NCI-H1436 (cell line): ENCODE measurements at places on chromosomes 2 and 18.

GRCh38 chr2:164928101-164928673 is 27.1 kb downstream of the SLC38A11 start:
- DNase-seq = no peak

- no peak for DNase-seq
Observed at GRCh38 chr18:43883886-43884285, 606.6 kb upstream of the SYT4 start.

- DNase-seq = no peak
Observed at GRCh38 chr2:208006337-208006736, 19.0 kb downstream of the PLEKHM3 start.

- DNase-seq = no peak
Observed at GRCh38 chr2:233385489-233386044, 31.3 kb downstream of the DGKD start.

- DNase-seq = no peak
Observed at GRCh38 chr2:8086796-8087479, 594.9 kb upstream of the ID2 start.

- DNase-seq = peak; percentile 45
Observed at GRCh38 chr18:37322492-37323035, 243.0 kb downstream of the CELF4 start.

DNA sequence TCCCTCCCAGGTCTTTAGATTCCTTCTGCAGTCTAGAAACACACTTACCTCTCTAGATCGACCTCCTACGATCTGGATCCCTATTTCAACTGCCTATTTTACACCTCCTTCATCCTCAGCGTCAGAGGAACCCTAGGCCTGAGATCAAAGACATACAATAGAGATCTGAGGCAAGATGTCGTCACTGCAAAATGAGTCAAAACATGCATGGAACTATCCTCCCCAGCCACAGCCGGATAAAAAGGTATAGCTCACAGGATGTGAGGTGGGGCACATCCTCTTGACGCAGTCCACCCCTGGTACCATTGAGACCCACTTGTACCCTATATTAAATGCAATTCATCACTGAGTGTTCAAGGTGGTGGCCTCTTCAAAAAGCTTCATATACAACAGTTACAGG is 63.7 kb upstream of the DNAJC10 start:
- no peak for DNase-seq

DNA sequence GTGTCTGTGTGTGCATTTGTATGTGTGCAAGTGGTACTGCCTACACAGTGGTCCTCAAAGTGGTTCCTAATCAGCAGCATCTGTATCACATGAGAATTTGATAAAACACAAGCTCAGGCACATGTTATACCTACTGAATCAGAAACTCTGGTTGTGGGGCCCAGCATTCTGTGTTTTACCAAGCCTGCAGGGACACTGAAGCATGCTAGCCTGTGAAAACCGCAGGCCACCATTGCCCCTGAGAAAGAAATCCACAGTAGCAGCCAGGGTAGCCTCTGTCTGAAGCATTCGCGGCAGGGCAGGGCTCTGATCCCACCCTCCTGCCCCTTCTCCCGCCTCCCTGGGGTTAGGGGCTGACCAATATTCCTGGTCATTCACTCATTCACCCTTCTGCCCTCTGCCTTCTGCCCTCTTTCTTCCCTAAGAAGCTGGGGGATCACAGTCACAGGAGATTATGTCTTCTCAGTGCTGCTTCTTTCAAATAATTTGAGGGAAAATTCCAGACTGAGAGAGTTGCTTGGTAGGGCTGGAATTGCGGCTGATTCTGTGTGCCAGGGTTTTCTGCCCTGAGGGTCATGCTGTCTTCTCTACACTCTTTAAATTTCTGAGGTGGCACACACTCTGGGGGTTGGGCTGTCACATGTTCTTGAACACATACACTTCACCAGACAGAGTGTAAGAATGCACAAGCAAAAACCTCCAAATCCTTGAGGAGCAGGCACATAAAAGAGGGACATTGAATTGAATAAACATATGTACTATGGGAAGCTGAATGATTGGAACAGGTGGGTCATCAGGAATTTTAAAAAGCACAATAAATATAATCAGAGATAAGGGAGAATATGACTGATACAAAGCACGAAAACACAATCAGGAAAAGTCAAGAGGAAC is 126.6 kb upstream of the SEC11C start:
- no peak for DNase-seq

DNA sequence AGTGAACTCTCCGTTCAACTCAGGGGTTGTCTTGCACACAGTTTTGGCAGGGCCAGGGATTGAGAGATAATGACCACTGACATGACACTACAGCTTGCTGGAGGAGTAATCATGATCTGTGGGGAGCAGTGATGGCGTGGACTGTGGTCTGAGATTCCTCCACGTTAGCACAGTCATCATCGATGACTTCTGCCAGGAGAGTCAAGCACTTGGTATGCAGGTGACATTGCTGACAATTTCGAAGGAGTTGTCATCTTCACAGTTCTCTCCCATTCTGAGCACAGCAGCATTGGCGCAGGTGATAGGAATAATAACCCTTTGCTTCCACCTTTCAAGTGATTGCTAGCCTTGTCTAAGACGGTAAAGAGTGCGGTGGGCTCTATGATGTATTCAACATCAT is 79.8 kb downstream of the SGPP2 start:
- DNase-seq = no peak

DNA sequence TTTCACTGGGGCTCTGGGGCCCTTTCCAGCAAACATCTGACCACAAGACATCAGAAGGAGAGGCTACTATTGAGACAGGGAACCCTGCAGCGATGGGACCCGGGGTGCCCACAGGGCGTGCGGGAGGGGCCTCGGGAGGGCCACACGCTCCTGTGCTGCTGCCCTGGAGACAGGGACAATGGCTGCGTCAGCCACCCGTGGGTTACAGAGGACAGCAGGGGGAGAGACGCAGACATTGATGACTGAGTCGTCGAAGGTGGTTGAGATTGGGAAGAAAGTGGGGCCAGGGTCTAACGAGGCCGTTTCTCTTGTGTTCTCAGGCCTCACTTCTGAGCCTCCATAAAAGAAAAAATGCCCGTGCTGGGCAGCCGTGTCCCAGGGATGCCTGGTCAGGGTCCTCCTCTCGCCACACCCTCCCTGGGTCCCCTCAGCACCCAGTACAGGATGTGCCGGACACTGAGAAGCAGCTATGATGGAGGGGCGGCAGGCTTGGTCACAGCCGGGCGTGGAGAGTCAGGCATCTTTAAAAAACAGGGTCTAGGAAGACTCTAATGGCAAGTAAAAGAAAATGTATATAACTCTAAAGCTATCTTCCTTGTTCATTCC is 73.9 kb downstream of the NDUFA10 start:
- DNase-seq = no peak

- no peak for DNase-seq
Observed at GRCh38 chr18:22822024-22822423, 111.1 kb upstream of the RBBP8 start.

- no peak for DNase-seq
Observed at GRCh38 chr2:212451786-212452231, 86.8 kb downstream of the ERBB4 start.

DNA sequence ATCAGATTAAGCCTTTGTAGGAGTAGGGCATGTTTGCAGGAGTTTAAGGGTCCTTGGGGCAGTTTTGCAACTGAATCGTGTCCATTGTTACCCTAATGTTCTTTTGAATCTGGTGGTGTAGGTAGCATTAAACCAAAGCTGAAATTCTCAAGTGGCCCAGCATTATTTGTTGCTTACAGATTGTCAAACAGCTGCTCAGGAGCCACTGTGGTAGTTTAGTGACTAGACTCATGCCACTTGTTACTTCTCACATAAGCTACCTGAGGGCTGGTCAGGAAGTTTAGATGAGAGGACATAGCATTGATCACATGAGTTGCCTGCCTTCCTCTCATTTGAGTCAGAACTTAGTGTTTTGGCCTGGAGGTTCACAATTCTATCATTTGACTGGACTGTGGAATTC is 157.6 kb downstream of the HAUS1 start:
- no peak for DNase-seq

DNA sequence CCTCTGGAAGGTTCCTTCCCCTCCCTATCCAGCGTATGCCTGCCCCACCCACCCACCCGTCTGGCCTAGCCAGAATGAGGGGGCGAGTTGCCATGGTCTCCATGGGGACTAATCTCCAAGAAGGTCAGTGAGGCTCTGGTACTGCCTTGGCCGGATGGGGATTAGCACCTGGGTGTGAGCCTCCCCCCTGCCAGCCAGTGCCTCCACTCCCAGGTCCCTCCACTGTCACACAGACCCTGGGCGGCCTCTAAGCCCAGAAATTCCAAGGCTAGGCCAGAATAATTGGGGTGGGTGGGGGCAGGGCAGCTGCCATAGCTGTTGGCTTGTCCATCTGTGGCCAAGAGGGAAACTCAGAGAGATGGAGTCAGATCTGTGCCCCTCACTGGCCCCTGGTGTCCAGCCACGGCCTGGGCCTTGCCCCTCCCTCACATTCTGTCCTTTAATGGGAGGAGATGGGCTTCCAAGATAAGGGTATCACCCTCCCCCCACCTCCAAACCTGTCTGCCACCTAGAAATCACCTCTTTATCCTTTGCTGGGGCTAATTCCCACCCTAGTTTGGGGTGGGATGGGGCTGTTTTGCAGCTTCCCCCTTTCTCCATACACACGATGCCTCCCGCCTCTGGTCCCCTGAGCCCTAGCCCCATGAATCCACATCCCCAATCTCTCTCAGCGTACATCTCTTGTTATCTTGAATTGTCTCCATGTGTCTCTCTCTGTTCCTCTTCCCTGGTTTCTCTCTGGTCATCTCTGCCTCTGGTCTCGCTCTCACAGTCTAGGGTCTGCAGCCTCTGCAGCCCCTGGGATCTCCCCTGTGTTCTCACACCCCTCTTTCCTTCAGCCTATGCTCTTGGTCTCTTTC is 6.0 kb upstream of the CRYBA2 start:
- DNase-seq = no peak

GRCh38 chr2:20381457-20381856 is 30.8 kb upstream of the PUM2 start:
- DNase-seq = peak; percentile 56

DNA sequence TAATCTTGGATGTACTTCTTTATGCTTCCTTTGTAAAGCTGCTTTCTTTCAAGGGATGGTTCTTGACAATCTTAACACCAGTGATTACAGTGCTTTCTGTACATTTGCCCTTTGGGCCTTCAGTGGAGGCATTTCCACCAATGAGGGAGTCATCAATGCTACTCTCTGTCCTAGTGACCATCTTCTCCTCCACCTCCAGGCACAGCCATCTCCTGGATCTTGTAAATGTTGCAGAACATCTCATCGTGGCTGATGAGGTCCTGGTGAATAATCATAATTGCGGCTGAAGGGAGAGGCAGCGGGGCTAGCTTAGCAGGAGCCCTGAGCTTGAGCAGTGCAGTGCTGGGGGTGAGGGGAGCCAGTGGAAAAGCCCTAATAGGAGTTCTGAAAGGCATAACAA is 32.5 kb downstream of the IDH1 start:
- no peak for DNase-seq

DNA sequence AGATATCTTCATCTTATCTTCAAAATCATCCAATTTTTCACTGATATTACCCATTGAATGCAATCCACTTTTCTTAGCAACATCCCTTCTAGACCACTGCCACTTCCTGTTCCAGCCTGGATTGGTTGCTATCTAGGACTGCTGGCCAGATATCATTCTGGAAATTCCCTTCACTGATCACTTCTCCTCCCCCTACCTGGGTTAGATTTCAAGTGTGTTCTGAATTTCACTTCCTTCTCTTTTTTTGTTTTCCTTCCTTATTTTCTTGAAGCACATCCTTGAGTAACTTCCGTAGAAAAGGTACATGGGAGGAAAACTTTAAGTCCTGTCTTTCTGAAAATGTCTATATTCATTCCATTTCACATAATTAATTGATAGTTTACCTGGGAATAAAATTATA is 82.0 kb upstream of the IL1R2 start:
- no peak for DNase-seq

GRCh38 chr18:40935423-40935822 is 1019.6 kb upstream of the PIK3C3 start:
- no peak for DNase-seq

- no peak for DNase-seq
Observed at GRCh38 chr2:184006998-184007397, 591.3 kb upstream of the ZNF804A start.

GRCh38 chr18:35770376-35771014 is 189.0 kb downstream of the GALNT1 start:
- no peak for DNase-seq

DNA sequence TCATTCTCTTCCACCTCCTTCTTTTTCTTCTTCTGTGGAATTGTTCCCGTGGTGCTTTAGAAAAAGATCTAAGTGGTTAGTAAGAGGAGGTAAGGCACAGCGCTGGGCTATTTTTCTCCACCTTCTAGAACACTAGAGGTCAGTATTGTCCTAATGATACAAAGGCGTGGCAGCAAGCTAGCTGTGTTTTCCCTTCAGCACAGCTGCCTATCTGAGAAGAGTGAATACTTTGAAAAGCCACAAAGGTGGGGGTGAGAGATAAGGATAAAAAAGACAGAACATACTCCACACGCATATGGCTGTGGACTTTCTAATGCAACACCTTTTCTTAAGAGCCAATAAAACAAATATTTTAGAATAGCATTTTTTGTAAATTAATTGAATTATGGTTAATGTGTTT is 2.1 kb downstream of the CNTNAP5 start:
- peak; percentile 62 for DNase-seq

DNA sequence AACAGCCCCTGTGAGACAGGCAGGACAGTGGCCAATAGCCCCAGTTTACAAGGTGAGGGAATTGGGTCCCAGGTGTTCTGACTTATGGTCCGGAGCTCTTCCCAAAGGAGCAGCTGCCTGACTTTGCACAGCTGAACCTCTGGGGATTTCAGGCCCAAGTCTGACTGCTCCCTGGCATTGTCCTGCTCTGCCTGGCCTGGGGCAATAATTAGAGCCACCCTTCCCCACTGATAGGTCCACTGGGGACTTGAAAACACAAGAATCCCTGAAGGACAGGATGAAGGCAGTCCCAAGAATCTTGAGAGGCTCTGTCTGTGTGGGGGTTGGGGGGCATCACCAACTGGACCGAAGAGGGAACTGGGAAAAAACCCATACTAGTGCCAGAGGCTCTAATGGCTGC is 3.7 kb upstream of the FEV start:
- no peak for DNase-seq

DNA sequence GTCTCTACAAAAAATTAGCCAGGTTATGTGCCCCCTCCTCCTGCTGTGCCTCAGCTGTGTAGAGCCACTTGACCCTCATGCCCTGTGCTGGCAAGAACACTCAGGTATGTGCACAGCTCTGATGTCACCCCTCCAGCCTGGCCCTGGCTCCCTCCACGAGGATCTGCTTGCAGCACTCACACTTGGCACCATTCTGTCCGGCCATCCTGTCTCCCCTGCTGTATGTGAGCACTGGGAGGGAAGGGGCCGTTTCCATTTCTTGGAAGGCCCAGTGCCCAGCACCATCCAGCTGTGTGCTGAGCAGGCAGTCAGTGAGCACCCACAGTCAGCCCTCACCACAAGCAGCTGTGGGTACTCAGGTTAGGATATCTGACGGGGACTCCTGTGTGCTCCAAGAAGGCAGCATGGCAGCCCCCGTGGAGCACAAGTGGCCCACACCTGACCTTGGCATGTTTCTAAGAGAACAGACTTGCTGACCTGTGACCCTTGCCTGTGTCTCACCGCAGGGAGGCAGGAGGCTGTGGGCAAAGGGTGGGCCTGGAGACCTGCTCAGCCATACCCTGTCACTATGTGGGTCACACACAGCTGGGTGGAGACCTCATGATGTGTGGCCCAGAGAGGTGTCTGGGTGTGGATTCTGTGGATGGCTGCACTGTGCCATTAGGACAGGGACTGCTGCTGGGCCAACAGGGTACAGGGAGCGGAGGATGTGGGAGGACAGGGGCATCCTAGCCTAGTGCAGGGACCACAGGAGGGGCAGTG is 31.5 kb downstream of the USP34 start:
- no peak for DNase-seq

- no peak for DNase-seq
Observed at GRCh38 chr2:58967736-58968135, 726.6 kb upstream of the FANCL start.
